ENCODE measurements at places on chromosomes 11 and 22.

GRCh38 chr22:41003066-41003465 lies 51.9 kb downstream of the RBX1 start:
- H3K36me3 ChIP-seq = no peaks in the 10 kb centered on the region
- H3K4me3 ChIP-seq = no peak overlapping the region
- no peak overlapping the region for H3K27ac ChIP-seq

GRCh38 chr11:46216019-46216764 lies 61.3 kb upstream of the CREB3L1 start:
- no peaks in the 10 kb centered on the region for H3K27me3 ChIP-seq
- no peaks in the 10 kb centered on the region for H3K4me1 ChIP-seq
- H3K4me3 ChIP-seq = no peak overlapping the region
- no peak for DNase-seq
- no peaks in the 10 kb centered on the region for H3K36me3 ChIP-seq

DNA sequence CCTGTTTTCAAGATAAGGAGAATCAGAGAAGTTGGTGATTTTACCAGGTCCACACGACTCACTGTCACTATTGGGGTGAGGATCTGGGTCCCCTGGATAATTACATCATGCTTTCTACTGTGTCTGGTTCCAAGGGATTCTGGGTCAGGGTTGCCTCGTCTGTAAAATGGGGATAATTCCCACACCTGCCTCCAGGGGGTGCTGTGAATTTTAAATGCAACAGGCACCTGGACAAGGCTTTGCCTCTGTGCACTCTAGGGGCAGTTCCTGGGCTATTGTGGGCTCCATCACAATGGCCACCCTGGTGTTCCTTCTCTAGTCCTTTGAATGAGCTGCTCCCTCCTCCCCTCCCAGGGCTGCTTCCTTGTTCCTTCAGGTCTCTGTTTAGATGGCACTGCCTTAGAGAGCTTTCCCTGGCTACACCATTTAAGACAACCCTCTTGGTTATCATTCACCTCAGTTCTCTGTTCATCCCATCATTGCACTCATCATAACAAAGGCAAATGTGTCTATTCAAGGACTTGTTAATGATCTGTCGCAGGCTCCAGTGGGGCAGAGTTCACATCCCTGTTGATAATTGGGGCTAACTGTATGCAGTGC lies 178.6 kb downstream of the MIAT start:
- no peaks in the 10 kb centered on the region for H3K36me3 ChIP-seq
- no peak overlapping the region for H3K27ac ChIP-seq
- H3K27me3 ChIP-seq = no peaks in the 10 kb centered on the region
- no peak overlapping the region for H3K4me3 ChIP-seq

- DNase-seq = no peak
- no peaks in the 10 kb centered on the region for H3K36me3 ChIP-seq
- peak within 1 kb of the TSS; percentile 67 for H3K27ac ChIP-seq
- peak within 1 kb of the TSS; percentile 29 for H3K4me3 ChIP-seq
Measured at GRCh38 chr11:47257517-47258316, at the start of gene NR1H3. TSS of gene NR1H3 (plus strand) at chr11:47257996. CDS start at chr11:47259217, 1,221 bp downstream.

GRCh38 chr11:115421352-115421991 lies 82.7 kb downstream of the CADM1 start:
- DNase-seq = no peak
- H3K36me3 ChIP-seq = no peaks in the 10 kb centered on the region
- no peak overlapping the region for H3K27ac ChIP-seq

- H3K27me3 ChIP-seq = peaks cover 8% of the 10 kb centered on the region
- H3K36me3 ChIP-seq = no peaks in the 10 kb centered on the region
- H3K4me1 ChIP-seq = peaks cover 3% of the 10 kb centered on the region
- H3K27ac ChIP-seq = no peak overlapping the region
Measured at GRCh38 chr22:46068181-46068592, 82.1 kb upstream of the PPARA start.

DNA sequence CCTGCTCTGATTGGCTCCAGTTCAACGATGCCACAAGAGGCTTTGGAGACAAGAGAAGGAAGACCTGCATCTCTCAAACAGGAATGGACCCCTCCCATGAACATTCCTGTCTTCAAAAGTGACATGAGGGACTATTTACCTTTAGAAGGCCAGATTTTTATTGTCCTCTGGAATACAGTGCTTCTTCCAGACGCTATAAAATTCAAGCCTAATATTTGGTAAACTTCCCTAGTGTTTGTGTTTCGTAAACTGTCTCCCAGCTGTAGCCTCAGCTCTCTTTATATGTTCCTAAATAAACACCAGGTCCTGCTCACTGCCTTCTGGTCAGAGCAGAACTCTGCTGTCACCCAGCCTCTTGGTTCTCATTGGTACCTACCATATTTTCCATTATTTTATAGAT lies 157.8 kb downstream of the CCDC34 start:
- no peak overlapping the region for H3K4me3 ChIP-seq
- no peak overlapping the region for H3K27ac ChIP-seq
- no peak for DNase-seq
- H3K4me1 ChIP-seq = peaks cover 8% of the 10 kb centered on the region

GRCh38 chr22:24027991-24028390 lies 16.9 kb downstream of the CABIN1 start:
- H3K27ac ChIP-seq = no peak overlapping the region
- no peaks in the 10 kb centered on the region for H3K27me3 ChIP-seq
- no peaks in the 10 kb centered on the region for H3K36me3 ChIP-seq
- no peak overlapping the region for H3K4me3 ChIP-seq

DNA sequence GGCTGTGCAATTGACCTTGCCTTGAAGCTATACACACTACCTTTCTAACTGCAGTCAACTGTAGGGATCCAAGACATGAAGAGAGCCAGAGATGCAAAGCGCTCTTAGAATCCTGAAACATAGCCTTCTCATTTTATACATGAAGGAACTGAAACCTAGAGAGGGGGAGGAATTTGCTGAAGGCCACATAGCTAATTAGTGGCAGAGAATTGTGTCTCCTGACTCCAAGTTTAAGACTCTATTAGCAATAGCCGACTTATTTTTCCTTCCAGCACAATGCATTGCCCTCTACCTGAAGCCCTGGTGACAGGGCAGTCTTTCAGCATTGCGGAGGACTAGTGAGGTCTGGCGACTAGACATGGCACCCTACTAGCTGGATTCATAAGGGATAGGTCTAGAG lies 727.0 kb upstream of the ANO5 start:
- H3K27me3 ChIP-seq = no peaks in the 10 kb centered on the region
- peaks cover 4% of the 10 kb centered on the region for H3K4me1 ChIP-seq
- no peak overlapping the region for H3K4me3 ChIP-seq
- H3K27ac ChIP-seq = no peak overlapping the region
- DNase-seq = no peak

- H3K4me1 ChIP-seq = peaks cover 9% of the 10 kb centered on the region
- H3K27ac ChIP-seq = no peak overlapping the region
- no peaks in the 10 kb centered on the region for H3K27me3 ChIP-seq
Measured at GRCh38 chr22:45072322-45072903, 62.6 kb upstream of the PHF21B start.

DNA sequence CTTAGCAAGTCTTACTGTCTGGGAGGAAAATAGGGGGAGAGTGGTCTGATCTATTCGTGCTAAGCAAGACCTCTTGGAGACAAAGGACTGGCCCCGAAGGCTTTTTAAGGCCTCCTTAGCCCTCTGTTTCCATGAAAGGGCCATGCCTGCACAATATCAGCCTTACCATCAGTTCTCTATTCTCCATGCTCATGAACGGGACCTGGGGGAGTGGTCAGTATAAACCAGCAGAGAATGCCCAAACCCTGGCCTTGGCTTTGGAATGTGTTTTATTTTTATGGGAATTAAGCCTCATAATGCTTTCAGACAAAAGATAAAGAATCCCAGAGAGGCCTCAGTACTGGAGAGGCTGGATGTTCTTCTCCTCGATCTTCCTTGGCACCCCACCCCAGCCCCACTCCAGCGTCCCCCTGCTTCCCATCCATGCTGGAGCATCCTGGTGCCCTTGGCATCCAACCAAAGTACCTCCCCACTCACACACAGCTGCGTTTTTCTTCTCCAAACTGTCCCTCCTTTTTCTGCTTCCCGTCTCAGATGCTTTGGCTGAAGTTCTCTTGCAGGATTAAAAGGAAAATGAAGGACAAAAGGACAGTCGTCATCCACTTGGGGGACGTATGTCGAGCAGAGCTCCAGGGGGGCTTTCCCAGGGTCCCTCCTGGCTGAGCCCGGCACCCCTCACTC lies 18.6 kb downstream of the FXYD6 start:
- DNase-seq = no peak
- no peaks in the 10 kb centered on the region for H3K27me3 ChIP-seq
- no peak overlapping the region for H3K27ac ChIP-seq
- no peak overlapping the region for H3K4me3 ChIP-seq

DNA sequence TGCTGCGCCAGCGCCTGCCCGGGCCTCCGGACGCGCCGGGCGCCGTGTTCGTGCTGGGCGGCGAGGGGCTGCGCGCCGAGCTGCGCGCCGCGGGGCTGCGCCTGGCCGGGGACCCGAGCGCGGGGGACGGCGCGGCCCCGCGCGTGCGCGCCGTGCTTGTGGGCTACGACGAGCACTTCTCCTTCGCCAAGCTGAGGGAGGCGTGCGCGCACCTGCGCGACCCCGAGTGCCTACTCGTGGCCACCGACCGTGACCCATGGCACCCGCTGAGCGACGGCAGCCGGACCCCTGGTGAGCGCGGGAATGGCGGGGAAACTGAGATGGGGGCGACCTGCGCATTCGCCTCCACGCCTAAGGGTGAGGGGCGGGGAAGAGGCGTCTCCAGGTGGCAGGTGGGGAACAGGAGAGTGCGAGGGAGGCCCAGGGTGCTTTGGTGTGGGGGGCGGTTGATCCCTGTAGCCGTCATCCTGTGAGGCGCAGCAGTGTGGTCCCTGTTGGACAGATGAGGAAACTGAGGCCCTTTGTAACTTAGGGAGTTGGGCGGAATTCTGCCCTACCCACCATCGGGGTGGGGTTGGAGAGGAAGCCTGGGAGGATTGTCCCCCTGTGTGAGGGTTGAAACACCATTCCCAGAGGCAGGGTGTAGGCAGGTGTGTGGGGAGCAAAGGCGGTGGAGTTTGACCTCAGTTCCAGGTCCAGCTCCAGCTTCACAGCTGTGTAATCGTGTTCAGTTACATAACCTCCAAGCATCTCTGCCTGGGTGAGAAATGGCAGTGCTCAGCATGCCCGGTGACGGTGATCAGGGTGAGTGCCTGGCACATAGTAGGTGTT lies 758 bp downstream of the PDXP start:
- no peaks in the 10 kb centered on the region for H3K4me1 ChIP-seq
- H3K27me3 ChIP-seq = no peaks in the 10 kb centered on the region
- DNase-seq = no peak
- H3K27ac ChIP-seq = no peak overlapping the region
- H3K4me3 ChIP-seq = peak overlapping the region; percentile 72
- H3K36me3 ChIP-seq = no peaks in the 10 kb centered on the region
